Thoracic aorta endothelial cell (primary cell): ENCODE measurements at places on chromosomes 2 and 18. TPM values are rescaled to one million over a fixed set of nuclear protein-coding genes. Genes with fewer than 3 reads are reported as not detected.

The QPCT gene
- 15.2 and 43.1 TPM in 2 replicates for total RNA-seq

The MTX2 gene
- total RNA-seq: 21.8 and 23.6 TPM in 2 replicates

The COL3A1 gene
- 1.0 and 3.5 TPM in 2 replicates for total RNA-seq

The HMSD gene
- 0.14 and 0.27 TPM in 2 replicates for total RNA-seq

The CHRND gene
- total RNA-seq: not detected in 2 replicates

The NMUR1 gene
- not detected in 2 replicates for total RNA-seq

The FIGN gene
- total RNA-seq: 4.0 and 6.5 TPM in 2 replicates

The SPP2 gene
- total RNA-seq: not detected in 2 replicates

The CD302 gene
- total RNA-seq: 15.9 and 16.1 TPM in 2 replicates

The CCBE1 gene
- 1.0 and 2.5 TPM in 2 replicates for total RNA-seq

The SLC9A4 gene
- not detected in 2 replicates for total RNA-seq

The SPATA3 gene
- not detected in 2 replicates for total RNA-seq

The PSTPIP2 gene
- 4.7 and 12.9 TPM in 2 replicates for total RNA-seq

The TUBA4B gene
- total RNA-seq: not detected in 2 replicates

The IGFBP2 gene
- 19.9 and 68.2 TPM in 2 replicates for total RNA-seq

The IL36B gene
- total RNA-seq: not detected in 2 replicates

The CNNM3 gene
- total RNA-seq: 9.2 and 9.6 TPM in 2 replicates

The CKAP2L gene
- total RNA-seq: 21.8 and 25.3 TPM in 2 replicates

The ZNF396 gene
- total RNA-seq: 0.40 and 1.3 TPM in 2 replicates

The CDH20 gene
- total RNA-seq: not detected in 2 replicates

The KHK gene
- total RNA-seq: 2.4 and 3.4 TPM in 2 replicates

The SKOR2 gene
- not detected in 2 replicates for total RNA-seq

The SLC19A3 gene
- total RNA-seq: 0.40 and 0.86 TPM in 2 replicates

The AQP12B gene
- total RNA-seq: not detected in 2 replicates

The NEU2 gene
- not detected in 2 replicates for total RNA-seq

The STARD6 gene
- not detected in 2 replicates for total RNA-seq

The CHRNG gene
- not detected in 2 replicates for total RNA-seq

The TRIM43 gene
- 0.07 TPM in 1 of 2 replicates, not detected in the other for total RNA-seq

The RNF125 gene
- total RNA-seq: 1.5 and 1.6 TPM in 2 replicates

The TWIST2 gene
- 2.6 and 4.5 TPM in 2 replicates for total RNA-seq

The NYAP2 gene
- total RNA-seq: not detected in 2 replicates

The OR6B2 gene
- total RNA-seq: not detected in 2 replicates

The UGT1A3 gene
- not detected in 2 replicates for total RNA-seq

The SLC4A3 gene
- total RNA-seq: 0.13 and 0.22 TPM in 2 replicates

The CLEC4F gene
- total RNA-seq: not detected in 2 replicates

The UGT1A10 gene
- not detected in 2 replicates for total RNA-seq

The C2orf80 gene
- total RNA-seq: not detected in 2 replicates

The PARD3B gene
- 18.4 and 19.0 TPM in 2 replicates for total RNA-seq

The CD8B2 gene
- not detected in 2 replicates for total RNA-seq

The CDH7 gene
- not detected in 2 replicates for total RNA-seq

The DIS3L2 gene
- total RNA-seq: 32.3 and 36.1 TPM in 2 replicates

The DCDC2C gene
- not detected in 2 replicates for total RNA-seq

The RSAD2 gene
- total RNA-seq: 0.13 and 0.43 TPM in 2 replicates

The SMCHD1 gene
- 109 and 112 TPM in 2 replicates for total RNA-seq
